Fibroblast of skin of right biceps (primary cell): ENCODE measurements at places on chromosomes 5 and 9.

- no peak for DNase-seq
These were observed 19.3 kb downstream of the BICD2 start for GRCh38 chr9:92745331-92745730.

GRCh38 chr9:119003882-119004617 is 365.2 kb downstream of the BRINP1 start:
- peak; percentile 89 for DNase-seq

GRCh38 chr5:154526231-154527226 is 48.5 kb upstream of the HAND1 start:
- no peak for DNase-seq

GRCh38 chr5:58314356-58315210 is 145.3 kb downstream of the PLK2 start:
- DNase-seq = no peak

GRCh38 chr9:2740616-2741015 is 23.3 kb downstream of the KCNV2 start:
- peak; percentile 24 for DNase-seq

DNA sequence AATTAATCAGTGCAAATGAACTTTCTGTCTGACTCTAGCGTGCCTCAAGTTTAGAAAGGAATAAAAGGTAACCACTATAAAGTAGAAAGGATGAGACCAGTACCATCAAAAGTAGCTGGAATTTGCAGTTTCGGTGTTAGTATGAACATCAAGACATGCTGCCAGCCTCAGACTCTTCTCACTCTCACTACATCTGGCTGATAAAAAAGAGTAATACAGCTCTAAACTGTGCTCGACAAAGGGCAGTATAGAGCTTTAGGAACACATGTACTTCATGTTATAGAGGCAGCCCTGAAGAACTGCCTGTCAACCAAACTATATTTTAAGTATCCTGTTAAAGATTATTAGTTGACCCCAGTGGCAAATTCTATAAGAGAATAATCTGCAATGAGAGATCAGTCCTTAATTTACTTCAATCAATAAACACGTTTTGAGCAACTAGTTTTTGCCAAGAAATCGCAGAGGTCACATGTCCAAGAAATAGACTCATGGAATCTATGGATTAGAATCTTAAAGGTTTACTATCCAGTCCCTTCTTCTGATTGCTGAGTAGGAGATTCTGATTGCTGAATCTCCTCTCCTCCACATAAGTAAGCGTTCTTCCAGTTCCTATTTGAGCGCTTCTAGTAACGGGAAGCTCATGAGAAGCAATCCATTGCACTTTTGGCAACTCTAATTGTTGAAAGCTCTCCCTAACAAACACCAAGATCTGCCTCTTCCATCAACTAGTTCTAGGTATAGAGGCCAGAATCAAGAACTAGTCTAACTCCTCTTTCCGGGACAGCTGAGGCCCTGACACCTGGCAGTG is 941 bp downstream of the XPA start:
- DNase-seq = no peak

DNA sequence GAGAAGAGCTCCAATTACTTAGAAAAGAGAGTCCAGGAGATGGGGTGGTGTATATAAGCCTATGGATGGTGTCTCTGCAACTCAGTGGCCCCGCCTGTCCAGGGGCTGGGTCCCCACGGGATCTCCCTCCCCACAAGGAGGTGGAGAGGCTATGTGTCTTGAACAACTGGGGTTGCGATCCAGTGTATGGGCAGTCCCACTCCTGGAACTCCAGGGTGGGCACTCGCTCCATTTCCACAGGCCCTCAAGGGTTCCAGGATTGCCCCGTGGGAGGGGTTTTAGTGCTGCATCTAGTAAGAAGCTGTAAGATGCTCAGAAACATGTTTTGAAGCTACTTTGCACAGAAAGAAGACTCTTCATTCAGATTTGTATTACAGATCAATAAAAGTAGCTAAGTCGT is 558 bp upstream of the SMAD5 start:
- no peak for DNase-seq

DNA sequence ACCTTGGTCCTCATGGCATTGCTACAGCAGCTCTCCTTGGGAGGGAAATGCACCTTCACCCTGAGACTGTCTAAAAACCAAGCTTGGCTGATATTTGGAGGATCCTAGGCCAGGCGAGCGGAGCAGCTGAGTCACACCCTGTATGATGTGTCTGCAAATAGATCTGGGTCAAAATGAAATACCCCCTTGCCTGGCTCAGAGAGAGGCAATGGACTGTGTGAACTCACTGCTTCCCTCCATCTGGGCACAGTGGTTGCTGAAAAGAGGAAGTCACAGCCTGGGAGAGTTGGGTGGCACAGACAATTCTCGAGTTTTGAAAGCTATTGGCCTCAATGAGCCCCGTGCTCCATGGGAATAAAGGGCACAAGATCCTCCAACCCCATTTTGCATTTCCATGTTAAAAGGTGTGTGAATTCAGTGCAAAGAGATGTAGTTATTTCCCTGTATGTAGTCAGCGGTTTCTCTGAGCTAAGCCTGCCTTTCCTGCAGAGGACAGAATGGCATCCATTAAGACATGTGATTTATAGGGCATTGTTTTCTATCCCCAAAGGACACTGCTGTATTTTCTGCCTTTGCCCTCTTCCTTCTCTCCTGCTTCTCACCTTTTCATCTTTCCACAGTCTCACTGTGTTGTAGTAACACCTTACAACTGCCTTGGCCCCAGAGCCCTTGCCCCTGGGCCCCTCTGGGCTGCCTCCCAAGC is 177.2 kb downstream of the GADD45G start:
- peak; percentile 58 for DNase-seq

GRCh38 chr5:163222982-163223381 is 214.4 kb upstream of the CCNG1 start:
- DNase-seq = no peak

DNA sequence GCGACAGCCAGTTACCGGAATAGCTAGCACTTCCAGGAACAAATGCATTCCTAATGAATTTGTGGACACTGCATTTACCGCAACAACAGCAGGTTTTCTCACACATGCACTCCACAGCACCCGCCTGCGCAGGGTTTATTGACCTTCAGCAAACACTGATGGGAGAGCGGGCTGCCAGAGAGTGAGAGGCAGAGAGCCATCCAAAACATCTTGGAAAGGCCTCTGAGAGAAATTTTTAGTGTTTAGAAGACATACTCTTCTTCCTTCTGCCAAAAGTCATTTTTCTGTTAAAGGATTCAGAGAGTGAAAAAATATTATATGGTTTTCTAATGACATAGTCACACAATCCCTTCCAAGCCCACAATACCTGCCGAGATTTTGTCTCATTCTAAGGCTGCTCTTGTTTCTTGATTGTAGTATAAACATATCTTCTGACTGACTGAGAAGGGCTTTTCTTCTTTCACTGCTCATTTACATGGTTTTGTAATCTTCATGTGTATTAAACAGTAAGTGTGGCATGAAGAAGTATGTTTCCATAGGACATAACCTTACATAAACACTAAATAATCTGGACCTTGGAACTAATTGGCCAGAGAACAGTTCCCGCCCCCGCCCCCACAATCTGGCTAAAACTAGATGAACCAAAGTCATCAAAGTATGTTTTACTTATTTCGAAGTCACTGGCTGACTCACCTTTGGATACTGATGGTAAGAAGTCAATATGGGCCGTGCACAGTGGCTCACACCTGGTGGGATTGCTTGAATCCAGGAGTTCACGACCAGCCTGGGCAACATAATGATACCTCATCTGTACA is 432.5 kb upstream of the MEF2C start:
- DNase-seq = peak; percentile 51

GRCh38 chr5:67299231-67299735 is 102.7 kb upstream of the CD180 start:
- DNase-seq = peak; percentile 92

GRCh38 chr5:33073881-33074327 is 362.8 kb downstream of the NPR3 start:
- DNase-seq = peak; percentile 30

GRCh38 chr5:75706016-75706415 is 11.2 kb downstream of the POC5 start:
- DNase-seq = no peak

DNA sequence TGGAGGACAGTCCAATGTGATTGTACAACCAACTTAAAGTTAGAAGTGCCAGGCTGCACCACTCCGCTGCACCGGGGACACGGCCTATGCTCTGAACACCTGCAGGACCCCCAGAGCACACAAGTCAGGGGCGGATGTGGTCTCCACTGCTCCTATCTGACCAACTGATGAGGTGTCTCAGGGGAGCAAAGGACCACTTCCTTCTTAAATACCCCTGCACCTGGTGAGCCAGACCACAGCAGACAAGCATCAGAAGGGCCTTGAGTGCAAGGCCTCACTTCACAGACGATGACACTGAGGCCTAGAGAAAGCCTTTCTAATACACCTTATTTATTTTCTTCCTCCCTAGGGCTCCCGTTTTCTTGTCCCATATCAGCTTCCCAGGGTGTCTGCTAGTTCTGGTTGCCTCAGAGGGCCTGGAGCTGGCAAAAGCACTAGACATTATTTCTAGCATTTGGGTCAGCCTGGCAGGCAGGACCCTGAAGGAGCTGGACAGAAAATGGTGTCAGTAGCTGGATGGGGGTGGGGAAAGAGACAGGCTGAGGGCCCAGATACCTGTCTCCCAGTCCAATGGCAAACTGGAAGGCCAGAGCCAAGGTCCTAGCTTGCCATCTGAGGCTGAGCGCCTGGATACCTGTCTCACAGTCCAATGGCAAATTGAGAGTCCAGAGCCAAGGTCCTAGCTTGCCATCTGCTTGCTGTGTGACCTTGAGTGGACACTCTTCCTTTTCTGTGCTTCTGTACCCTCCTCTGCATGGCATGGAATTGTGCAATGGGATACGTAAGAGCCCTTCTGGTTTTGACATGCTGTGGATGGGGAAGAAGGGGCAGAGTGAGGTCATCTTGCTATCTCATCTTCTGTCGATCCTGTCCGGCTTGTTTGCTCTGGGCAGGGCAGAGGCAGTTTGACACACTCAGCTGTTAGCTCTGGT is 9.0 kb downstream of the CCDC69 start:
- DNase-seq = no peak

- DNase-seq = no peak
These were observed 69.0 kb upstream of the IRX1 start for GRCh38 chr5:3526551-3527185.

DNA sequence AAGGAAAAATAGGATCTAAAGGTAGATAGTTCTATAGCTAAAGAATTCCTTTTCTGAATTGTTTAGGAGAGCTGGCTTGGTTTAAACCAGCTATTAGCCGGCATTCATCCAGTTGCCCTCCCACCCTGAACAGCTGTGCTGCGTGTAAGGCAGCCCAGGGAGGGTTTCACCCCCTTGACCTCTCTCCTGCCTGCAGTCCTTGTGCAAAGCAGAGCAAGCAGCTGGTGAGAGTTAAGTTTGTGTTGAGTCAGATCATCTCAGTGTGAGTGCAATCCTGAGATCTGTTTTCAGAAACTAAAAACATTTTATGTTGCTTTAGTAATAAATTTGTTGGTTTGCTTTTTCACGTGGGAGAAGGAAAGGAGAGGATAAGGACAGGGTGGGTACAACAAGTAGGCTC is 13.0 kb downstream of the SLC25A25 start:
- peak; percentile 69 for DNase-seq

DNA sequence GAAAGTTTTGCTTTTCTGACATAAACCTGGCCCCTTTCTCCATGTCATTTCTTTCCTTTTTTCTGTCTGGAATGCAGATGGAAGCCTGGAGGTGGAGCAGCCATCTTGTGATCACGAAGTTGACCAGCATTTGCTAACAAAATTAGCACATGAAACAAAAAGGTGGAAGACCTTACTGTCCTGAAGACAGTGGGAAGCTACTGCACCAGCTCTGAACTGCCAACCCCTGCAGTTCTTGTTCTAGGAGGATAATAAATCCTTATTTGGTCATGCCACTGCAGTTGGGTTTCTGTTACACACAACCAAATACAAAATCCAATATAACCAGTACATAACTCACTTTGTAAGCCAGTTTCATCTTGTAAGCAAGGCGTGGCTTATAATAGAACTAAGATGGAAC is 249.4 kb upstream of the TBCA start:
- no peak for DNase-seq

DNA sequence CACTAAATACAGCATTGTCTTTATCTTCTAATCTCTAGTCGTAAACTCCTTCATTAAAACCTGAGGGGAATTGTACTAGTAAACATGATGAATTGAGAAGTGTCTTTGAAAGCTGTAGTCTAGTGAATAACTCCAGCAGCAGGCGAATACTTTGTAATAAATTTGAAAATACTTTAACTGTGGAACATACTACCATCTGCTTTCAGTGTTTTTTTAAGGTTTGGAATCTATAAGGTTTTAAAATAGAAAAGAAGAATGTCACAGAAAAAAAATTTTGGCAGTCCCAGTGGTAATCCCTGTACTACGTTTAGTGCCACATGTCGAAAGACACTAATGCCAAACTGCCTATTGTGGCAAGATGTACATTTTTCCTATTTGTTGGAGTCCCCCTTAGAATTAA is 379.0 kb upstream of the NUDT12 start:
- no peak for DNase-seq

DNA sequence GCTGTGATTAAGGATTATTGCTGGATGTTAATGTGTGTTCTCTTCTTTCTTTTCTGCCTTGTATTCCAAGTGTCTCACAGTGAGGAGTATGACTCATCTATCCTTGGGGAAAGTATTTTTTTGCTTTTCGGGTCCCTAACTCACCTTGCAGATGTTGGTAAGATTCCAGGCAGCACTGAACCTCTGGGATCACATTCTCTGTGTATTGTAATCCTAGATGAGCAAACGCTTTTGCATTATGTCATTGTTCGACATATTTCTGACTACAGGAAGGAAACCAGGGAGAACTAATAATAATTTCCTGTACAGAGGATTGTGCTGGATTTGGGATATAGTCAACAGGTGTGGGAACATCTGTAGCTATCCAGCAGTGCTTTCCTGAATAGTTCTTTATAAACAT is 246.1 kb upstream of the TUT7 start:
- peak; percentile 77 for DNase-seq

GRCh38 chr5:168327451-168327850 is 36.0 kb downstream of the WWC1 start:
- no peak for DNase-seq

- peak; percentile 75 for DNase-seq
These were observed at the start of gene BNC2 for GRCh38 chr9:16870596-16871335. TSS of gene BNC2 (minus strand) at chr9:16870670. CDS start at chr9:16870648, 22 bp downstream.

GRCh38 chr9:87226896-87227295 is 270.8 kb upstream of the DAPK1 start:
- peak; percentile 41 for DNase-seq

GRCh38 chr9:129070696-129071525 is 10.0 kb upstream of the DOLPP1 start:
- DNase-seq = no peak

DNA sequence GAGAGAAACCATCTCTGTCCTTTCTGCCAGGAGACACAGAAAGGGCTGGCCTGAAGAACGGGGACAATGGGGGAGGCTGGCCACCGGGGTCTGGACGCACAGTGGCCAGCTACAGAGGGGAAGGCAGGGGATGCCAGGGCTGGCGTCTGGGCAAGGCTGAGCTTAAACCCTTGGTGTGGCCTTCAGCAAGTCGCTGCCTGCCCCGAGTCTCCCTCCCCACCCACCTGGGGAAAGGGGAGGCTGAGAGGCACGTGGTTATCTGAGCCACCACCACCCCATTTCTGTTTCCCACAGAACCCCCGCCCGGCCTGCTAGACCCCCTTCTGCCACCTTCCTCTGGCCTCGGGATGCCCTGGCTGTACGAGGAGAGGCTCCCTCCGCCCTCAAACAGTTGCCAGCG is 115.3 kb downstream of the VAV2 start:
- DNase-seq = no peak

- peak; percentile 78 for DNase-seq
These were observed 52.9 kb downstream of the LRSAM1 start for GRCh38 chr9:127503947-127504886.
